ENCODE measurements at places on chromosomes 13 and 19. TPM values are rescaled to one million over a fixed set of nuclear protein-coding genes. Genes with fewer than 3 reads are reported as not detected.

DNA sequence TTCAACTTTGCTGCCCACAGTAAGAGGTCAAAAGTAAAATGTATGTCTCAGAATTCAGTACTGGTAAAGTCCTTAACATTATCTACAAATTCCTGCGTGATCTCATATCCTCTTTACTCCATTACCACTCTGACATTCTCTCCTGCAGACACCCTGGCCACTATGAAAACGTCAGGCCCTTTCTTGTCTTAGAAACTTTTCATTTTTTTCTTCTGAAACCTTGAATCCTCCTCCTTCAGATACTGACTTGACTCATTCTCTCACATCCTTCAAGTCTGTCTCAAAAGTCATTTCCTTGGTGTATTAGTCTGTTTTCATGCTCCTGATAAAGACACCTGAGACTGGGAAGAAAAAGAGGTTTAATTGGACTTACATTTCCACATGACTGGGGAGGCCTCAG lies 262.3 kb downstream of the POU4F1 start:
- DNase-seq, result no peak

DNA sequence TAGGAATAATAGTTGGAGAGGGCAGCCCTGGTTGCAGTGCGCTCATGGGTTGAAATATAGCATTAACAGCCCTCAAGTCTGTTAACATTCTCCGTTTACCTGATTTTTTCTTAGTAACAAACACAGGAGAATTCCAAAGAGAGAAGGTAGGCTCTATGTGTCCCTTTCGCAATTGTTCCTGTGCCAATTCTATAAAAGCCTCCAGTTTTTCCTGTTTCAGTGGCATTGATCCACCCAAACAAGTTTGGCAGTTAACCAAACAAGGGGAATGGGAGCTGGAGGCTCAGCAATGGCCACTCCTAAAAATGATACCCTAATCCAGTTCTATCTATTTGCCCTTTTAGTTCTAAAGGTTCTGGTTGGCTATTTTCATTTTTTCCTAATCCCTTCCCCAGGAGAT lies 151.6 kb downstream of the ZNF486 start:
- no peak for DNase-seq

DNA sequence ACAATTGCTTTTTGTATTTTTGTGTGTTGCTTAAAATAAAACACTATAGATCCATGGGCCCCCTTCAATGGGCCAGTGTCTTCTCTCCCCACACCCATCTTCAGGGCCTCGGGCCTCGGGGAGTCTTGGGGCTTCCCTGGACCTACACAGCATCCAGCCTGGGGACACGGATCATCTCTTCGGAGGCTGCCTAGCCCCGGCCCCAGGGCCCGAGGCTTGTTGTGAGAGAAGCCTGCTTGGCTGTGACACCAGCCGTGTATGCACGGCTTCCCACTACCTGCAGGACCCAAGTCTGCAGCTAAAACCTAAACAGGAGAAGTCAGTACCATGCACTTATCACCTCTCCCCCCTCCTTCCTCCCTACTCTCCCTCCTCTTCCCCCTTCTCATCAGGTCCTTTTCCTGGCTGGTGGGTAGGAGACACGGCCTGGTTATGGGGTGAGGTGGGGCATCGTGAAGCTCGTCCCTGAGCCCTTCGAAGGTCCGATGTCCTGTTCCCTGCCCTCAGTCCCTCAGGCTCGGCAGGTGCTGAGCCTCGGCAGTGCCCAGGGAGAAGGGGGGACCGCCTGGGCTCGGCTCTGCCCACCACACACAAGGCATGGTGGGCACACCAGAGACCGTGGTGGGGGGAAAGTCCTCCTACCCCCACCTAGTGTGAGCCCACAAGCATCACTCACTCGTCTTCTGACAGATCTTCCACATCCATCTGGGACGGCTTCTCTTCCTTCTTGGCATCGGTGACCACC lies 9.5 kb downstream of the C13orf46 start:
- DNase-seq, result no peak

- no peak for DNase-seq
Measured at GRCh38 chr19:42293540-42293939, 8.4 kb upstream of the PRR19 start.

DNA sequence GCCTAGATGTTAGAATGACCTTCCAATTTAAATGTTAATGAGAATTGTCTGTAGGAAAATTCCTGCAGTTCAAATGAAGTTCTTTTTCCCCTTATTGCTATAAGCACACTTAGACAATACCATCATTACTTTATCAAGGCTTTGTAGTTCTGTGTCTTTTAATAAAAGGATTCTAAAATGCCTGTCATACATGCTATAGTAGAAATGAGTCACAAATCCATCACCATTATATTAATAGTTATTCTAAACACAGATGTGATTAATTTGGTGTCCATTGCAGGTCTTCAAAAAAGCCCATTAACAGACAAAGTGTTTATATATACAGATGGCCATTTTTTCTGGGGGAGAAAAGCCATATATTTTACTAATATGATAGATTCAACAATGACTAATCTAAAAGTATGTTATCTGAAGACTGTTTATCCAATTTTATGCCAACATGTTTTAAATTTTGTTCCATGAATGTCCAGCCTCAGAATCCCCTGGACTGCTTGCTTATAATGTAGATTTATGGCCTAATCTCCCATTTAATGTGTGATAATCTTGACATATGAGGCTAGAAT lies 1678.3 kb upstream of the PCDH20 start:
- DNase-seq, result no peak

- no peak for DNase-seq
Measured at GRCh38 chr13:105732806-105733529, 802.5 kb downstream of the EFNB2 start.

DNA sequence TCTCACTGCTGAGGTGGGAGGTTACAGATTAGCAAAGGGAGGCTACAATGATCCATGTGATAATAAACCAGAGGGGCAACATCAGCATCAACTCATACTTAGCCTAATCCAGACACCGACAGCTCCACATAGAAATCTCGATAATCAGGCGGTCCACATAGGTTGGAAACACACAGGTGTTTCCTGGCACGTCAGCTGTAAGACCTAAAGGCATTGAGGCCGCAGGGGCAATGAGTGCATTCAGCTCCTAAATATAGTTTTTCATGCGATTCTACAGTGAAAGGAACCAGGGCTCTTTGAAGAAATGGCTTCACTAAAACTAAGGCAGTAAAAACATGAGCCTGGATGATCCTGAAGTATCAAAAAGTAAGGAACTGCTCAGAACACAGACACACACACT lies 19.3 kb downstream of the PLPP2 start:
- no peak for DNase-seq

ZNF730 gene
- 0.42 TPM for total RNA-seq

DNA sequence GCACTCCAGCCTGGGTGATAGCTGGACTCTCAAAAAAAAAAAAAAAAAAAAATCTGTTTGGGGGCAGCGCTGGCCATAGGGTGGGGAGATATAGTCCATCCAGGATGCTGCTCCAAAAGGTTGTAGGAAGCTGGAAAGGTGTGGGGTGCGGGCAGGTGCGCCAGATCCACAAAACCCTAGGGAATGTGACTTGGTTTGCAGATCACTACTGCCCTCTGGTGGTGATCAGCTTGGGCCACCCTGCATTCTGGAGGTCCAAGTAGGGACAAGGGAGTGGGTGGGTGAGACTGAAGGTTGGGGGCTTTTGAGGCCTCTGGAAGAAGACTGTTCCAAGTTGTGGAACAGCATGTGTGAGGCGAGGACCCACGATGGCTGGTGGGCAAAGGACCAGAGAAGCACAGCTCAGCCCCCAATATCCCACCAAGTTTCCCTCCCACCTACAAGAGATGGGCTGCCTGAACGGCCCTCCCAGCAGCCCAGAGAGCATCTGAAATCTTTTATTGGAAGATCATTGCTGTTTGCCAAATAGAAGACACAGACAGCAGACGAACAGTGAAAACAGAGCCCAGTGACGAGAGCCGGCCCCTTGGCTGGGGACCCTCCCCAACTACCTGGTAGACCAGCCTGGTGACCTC lies 10.4 kb upstream of the TYK2 start:
- peak; percentile 76 for DNase-seq

DNA sequence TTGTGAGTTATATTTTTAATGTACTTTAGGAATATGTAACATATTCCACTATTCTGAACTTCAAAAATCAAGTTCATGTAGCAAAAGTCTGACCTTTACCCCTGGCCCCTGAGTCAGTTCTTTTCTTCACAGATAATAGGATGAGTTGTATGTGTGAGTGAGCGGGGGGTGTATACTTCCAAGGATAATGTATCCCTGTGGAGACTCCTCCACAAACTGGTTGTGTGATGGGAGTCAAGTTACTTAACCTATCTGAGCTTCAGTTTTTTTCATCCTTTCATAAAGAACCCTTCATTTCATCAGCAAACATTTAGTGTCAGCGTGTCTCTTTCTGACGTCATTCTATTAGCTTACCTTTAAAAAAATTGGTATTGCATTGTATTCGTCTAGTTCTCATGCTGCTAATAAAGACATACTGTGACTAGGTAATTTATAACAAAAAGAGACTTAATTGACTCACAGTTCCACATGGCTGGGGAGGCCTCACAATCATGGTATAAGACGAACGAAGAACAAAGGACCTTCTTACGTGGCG lies 288.1 kb upstream of the GPC6 start:
- no peak for DNase-seq

ATP8A2 gene
- 0.05 TPM for total RNA-seq

GRCh38 chr13:59305896-59306295 lies 857.8 kb downstream of the DIAPH3 start:
- DNase-seq, result no peak

KL gene
- total RNA-seq, result 1.8 TPM

DNA sequence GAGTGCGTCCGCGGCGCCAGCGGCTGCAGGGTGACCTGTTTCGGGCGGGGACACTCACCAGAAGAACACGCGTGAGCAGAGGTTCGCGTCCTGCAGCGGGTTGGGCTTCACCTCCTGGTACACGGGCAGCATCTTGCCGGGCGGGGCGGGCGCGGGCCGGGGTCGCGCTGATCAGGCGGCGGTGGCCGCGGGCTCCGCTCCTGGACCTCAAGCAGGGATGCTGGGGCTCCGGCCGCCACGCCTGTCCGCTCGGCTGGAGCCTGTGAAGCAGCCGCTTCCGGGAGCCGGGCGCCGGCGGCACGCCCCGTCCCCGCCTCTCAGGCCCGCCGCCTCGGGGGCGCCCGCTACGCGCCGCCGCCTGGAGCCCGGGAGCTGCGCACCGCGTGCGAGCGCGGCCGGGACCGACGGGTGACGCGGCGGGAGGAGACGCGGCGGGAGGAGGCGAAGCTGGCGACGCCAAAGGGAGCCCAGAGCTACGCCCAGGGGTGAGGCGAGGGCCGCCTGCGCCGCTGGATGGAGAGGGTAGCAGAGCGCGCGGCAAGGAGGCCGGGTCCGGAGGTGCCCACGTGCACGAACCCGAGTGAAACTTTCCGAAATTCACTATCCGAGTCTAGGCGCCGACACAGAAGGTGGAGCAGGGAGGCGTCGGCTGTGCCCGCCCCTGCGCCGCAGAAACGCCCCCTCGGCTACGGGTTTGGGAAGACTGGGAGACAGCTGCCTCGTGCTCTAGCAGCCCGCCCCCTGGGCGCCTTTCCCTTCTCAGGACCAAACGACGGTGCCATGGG lies at the start of gene ABCC4:
ABCC4 (minus strand) TSS at position 269 of the 785 bp plus-strand sequence; CDS start at position 132, 137 bp downstream.
- peak; percentile 69 for DNase-seq

DNA sequence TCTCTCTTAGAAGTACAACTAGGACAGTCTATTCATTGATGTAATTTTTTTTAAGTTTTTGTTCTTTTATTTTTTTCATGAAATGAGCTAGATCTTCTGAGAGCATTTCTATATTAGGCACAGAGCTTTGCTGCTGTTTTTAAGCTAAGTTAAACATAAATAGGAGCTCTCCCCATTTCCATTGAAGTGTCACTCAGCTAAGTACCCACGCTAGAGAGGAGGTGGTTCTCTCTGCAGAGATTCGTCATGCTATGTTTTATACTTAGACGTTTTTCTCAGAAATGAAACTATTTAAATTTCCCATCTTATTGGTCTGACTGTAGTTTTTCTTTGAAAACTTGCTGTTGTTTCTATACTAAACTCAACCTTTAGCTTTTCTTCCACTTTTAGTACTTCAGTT lies 271.5 kb downstream of the PCDH9 start:
- DNase-seq, result no peak

GRCh38 chr13:37453246-37453645 lies 145.3 kb downstream of the POSTN start:
- no peak for DNase-seq

SDHAF1 gene
- 8.6 TPM for total RNA-seq
